ENCODE measurements at places on chromosomes 13 and 19.

DNA sequence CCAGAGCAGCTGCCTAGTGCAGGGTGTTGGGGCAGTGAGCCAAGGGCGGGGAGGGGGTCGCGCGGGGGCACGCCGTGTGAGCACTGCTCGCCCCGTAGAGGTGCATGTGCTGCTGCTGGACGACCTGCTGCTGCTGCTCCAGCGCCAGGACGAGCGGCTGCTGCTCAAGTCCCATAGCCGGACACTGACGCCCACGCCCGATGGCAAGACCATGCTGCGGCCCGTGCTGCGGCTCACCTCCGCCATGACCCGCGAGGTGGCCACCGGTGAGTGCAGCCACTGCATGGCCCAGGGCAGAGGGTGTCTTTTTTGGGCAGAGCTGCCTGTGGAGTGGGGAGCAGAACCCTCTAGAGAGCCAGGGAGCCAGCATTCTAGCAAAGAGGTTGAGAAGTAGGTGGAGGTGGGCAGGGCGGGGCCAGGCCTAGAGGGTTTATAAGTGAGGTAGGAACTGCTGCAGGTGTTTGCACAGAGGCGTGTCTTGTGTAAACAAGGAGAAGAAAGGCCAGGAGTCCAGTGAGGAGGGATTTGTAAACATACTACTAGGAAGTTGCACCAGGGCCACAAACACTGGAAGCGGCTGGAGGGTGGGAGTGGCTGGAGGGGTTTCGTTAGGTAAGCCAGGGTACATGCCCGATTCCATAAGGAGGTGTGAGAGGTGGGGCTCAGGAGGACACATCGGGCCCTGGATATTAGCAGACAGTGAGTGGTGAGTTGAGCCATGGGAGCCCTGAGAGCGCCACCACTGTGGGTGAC, 21.3 kb downstream of the ARHGEF1 start:
- DNase-seq: no peak

DNA sequence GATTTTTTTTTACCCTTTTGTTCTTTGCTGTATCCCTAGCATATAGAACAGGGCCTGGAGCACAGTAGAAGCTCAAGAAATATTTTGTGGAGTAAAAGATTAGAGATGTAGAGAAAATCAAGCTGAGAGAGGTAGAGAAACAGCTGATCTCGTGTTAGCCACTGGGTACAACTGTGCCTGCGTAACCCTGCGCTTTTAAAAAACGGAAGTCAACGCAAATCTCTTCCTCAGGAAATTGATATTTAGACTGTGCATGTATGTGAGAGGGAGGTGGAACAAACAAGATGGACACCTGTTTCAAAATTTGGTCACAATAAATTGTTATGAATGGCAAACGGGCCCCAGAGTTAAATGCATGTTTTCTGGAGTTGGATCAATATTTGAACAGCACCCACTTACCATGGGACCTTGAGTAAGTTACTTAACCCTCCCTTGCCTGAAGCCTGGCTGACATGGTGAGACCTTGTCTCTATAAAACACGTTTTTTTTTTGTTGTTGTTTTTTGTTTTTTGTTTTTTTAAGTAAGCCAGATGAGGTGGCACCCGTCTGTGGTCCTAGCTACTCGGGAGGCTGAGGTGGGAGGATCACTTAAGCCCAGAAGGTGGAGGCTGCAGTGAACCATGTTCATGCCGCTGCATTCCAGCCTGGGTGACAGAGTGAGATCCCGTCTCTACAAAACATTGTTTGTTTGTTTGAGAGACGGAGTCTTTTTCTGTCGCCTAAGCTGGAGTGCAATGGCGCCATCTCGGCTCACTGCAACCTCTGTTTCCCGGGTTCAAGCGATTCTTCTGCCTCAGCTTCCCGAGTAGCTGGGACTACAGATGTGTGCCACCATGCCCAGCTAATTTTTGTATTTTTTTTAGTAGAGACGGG, 3.3 kb upstream of the EPOR start:
- DNase-seq: no peak

DNA sequence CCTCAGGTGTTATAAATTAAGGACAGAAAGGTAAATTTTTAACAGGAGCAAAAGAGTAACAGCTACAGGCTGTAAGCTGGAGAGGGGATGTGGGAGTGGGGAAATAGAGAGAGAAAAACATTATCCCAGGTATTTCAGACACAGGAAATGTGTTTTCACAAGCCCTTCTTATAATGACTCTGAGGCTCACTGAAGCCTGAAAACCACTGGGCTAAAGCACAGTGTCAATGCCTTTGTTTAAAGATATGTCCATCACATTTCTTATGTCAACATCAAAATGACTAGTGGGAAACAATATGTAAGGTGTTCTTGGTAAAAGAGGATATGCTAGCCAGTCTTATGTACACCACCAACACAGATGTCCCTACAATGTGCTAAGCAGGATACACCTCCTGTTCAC, 365.9 kb downstream of the FGF14 start:
- no peak for DNase-seq

- DNase-seq: no peak
Observed at GRCh38 chr13:29679396-29680053, 84.0 kb upstream of the SLC7A1 start.

DNA sequence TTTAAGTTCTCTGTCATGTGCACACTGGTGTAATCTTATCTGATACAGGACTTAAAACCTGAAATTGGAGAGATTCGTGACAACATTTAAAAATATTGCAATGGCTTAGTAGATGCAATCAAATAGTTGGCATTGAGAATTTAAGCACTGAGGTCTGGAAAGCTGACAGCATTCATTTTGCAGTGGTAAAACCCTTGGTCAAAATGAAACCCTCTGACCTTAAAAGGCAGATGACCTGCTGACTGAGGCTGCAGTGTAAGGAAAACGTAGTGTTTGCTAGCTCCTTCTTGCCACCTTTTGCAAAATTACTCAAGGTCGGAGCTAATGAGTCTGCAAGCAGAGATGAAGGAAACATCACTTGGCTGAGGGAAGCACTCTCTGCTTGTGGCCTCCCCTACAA, 150.6 kb downstream of the KCTD12 start:
- DNase-seq: no peak

DNA sequence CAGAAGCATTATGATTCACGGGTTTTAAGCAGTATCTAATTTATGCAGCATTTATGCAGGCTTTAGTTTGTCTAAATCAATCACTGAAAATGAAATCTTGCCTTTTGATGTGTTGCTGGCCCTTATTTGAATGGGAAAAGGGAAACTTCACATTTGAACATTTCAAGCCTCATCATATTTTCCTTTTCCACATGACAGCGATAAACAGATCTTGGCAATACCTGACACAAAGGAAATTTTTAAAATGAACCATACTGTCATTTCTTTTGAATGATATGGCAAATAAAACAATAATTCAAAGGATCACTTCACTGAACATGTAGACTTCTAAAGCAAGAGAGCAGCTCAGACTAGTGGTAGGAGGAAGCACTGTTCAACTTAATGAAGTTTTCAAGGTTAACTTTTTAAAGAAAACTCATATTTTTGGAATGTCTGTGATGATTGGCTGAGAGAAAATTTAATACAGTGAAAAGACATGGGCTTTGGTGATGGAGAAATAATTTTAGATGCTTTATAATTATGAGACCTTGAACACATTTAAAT, 198.1 kb downstream of the OXGR1 start:
- no peak for DNase-seq

DNA sequence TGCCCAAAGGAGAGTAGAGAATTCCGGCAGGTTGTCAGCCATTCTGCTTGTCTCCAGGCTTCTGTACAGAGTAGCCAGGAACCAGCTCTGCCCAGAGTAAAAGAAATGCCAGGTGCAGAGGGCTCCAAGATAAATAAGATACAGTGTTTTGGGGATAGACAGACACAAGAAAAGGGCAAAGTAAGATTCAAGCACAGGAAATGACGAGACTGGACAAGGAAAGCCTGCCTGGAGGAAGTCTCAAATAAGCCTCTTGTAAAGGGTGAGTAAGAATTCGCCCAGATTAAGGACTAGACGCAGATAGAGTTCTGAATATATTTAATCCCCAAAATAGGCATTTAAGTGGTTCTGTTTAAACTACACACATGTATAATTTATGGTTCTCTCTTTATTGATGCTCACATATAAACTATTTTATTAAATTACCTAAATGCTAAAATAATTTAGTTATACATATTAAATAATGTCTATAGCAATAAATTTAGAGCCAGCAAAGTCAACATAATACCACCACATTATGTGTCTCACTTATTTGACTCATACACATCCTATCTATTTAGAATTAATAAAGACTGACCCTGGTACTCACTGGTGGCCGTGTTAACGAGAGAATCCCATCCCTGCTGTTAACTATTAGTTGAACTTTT, 98.4 kb upstream of the RAP2A start:
- DNase-seq: peak; percentile 47

- DNase-seq: no peak
Observed at GRCh38 chr13:100521851-100522617, 66.6 kb downstream of the GGACT start.

DNA sequence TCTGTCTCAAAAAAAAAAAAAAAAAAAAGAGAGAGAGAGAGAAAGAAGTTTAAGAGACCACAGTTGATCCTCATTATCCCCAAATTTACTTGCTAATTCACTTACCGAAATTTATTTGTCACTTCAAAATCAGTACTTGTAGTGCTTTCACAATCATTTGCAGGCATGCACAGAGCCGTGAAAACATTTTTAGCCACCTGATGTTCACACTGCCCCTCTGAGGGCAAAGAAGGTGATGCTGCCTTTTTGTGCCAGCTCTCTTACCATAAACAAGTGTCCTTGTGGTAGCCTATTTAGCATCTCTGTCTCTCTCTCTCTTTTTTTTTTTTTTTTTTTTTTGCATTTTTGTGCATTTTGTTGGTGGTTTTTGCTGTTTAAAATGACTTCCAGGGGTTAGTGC, 24.1 kb upstream of the CASP14 start:
- DNase-seq: no peak

GRCh38 chr19:5154799-5155426, 185.7 kb downstream of the PTPRS start:
- no peak for DNase-seq

DNA sequence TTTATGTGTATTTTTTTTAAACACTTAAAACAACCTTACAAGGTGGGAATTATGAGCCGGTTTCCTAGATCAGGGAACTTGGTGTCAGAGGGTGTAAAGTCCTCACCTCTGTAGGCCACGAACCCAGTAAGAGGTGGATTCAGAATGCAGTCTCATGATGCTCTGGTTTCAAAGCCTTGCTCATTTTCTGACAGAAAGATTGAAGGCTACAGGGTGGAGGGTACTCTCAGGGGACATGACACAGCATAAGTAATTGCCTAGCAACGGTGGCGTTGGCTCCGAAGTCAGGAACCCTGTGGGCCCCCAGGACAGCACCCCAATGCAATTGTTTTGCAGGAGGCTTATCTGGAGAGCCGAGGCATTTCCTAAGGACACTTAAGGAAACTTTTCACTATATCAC, 794.7 kb downstream of the EFNB2 start:
- DNase-seq: no peak

GRCh38 chr13:30299786-30300185, 7.6 kb downstream of the KATNAL1 start:
- no peak for DNase-seq

- DNase-seq: peak; percentile 71
Observed at GRCh38 chr13:44313674-44314073, 60.0 kb upstream of the SERP2 start.

- DNase-seq: no peak
Observed at GRCh38 chr13:50635504-50635903, 208.0 kb downstream of the DLEU7 start.

GRCh38 chr13:86085890-86086289, 286.7 kb upstream of the SLITRK6 start:
- no peak for DNase-seq

GRCh38 chr13:41407380-41407779, 50.0 kb upstream of the RGCC start:
- peak; percentile 69 for DNase-seq

GRCh38 chr13:100673376-100673712, 1.3 kb downstream of the TMTC4 start:
- no peak for DNase-seq

GRCh38 chr19:51354742-51355148, 11.4 kb downstream of the ETFB start:
- DNase-seq: peak; percentile 87

GRCh38 chr19:32068793-32069192, 276.6 kb upstream of the ZNF507 start:
- DNase-seq: no peak

GRCh38 chr13:89966524-89966923, 1381.0 kb upstream of the MIR17HG start:
- DNase-seq: no peak

GRCh38 chr13:21696865-21697448, 26.1 kb downstream of the FGF9 start:
- DNase-seq: no peak

DNA sequence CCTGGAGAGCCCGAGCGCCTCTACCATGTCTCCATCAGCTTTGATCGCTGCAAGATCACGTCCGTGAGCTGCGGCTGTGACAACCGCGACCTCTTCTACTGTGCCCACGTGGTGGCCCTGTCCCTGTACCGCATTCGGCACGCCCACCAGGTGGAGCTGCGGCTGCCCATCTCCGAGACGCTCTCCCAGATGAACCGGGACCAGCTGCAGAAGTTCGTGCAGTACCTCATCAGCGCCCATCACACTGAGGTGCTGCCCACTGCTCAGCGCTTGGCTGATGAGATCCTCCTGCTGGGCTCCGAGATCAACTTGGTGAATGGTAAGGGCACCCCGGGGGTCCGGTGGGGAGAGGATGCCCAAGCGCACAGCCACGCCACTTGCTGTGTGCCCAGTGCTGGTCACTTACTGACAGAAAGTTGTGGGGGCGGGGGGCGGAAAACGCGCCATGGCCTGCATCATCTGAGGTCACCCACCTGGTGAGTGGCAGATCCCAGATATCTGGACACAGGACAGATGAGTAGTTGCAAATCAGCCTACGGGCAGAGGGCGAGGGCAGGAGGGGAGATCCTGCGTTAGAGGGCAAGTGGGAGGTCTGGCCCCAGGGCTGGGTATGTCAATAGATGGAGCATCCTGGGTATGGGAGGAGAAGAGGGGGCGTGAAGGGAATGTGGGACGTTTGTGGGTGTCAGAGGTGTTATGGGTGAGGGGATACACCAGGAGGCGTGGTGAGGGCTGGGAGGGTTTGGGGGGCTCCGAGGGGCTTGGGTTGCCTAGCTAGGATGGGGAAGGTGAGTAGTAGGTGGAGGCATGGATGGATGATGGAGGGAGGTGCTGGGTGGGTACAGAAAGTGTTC, 9.8 kb downstream of the ZSWIM4 start:
- no peak for DNase-seq

DNA sequence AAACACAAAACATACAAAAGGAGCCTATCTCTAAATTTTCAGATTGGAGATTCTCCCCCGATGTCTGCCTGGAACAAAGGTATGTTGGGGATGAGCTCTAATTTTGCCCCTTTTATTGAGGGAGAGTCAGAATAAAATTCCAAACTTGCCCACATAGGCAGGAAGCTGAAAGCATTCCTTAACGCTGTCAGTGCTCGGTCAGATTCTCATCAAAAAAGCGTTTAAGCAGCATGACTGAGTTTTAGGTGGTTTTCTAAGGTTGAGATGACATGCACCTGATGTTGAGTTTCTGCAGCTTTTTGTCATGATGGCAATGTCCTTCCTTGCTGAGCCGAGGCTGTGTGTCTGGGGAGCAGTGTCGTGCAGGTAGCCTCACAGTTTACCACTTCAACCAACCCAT, 48.4 kb upstream of the MEDAG start:
- no peak for DNase-seq
